ENCODE measurements at places on chromosomes 16 and 17.

DNA sequence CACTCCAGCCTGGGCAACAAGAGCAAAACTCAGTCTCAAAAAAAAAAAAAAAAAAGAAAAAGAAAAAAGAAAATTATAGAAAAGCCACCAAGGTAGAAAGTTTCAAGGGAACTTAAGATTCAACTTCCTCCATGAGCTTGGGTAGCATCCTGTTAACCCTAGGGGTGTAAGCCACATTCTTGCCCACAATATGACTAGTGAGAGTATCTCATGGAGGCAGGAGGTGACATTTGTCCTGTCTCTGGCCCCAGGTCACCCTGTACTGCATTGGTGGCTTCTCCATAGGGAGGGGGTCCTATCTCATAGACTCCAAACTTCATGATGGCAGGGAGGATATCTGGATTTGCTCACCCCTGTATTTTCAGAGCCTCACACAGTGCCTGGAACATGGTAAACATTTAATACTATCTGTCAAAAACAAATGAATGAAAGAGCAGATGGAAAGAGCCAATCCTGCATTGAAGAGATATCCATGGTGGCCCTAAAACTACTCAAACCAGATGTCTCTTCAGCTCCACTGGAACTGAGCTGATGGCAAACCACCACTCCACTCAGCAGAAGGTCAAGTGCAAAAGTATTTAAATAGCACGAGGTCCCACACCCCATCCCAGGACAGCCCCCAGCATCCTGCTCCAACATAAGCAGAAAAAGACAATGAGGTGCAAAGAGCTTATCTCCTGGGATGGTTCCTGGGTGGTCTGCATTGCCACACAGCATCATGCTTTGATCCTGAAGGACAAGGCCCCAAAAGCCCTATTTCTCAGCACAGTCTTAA is 50.3 kb downstream of the EMP2 start:
- DNase-seq: no peak

DNA sequence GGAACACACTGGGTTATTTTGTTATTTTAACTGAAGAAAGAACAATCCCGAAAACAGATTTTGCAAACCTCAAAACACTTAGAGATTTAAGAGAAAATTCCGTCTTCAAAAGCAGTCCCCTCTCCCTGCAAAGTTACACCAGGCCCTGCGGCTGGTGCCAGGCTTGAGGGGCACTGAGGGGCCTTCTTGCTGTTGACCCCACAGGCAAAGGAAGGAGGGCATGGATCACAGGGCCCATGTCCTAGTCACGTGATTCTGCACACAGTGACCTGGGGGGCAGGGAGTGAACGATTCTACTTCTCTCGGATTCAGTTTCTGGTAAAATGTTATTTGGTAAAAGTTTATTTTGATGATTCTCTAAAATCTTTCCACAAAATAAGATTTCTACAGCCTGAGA is 55.3 kb upstream of the FASN start:
- no peak for DNase-seq

DNA sequence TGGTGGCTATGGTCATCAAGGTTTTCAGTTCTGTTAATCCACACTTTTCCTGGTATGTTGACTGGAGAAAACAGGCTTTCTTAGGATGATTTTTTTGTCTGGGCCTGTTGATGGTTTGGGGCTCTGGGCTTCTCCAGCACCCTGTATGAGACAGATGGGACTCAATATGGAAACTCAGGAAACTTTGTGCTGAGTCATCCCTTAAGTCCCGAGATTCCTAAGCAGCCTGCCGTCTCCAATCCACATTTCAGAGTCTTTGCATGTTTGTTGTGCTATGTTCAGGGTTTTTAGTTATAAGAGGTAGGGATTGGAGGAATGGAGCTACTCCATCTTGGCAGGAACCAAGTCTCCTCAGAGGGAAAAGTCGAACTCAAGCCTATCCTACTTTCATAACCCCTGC is 253.3 kb upstream of the FOXF1 start:
- no peak for DNase-seq

DNA sequence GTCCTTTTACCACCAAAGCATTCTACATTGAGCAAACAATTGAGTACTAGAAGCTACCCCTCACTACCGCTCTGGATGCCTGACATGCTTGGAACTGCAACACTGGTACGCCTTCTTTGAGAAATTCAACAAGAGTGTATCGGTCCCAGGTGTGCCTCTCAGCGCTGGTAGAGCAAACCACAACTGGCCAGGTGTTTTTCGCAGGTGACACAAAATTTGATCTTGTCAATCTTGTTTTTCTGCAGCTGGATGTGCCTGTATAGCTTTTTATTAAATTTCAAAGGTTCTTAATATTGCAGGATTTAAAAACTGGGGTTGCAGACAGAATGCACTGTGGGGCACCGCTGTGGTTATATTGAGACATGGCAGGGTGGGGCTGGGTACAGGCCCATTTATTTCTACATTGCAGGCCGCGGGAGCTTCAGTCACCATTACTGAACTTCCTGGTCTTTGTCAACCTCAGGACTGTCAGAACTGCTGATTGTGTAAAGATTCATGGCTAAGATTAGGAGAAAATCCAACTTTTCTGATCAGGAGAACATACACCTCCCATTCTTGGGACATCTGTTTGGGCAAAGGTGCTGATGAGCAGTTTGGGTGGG is 4.5 kb upstream of the SNX20 start:
- no peak for DNase-seq

GRCh38 chr17:57875290-57876022 is 25.6 kb upstream of the MRPS23 start:
- peak; percentile 99 for DNase-seq

- peak; percentile 26 for DNase-seq
Measured at GRCh38 chr17:19313746-19314651, 48.5 kb downstream of the B9D1 start.

GRCh38 chr17:9976283-9977179 is 71.5 kb upstream of the RCVRN start:
- no peak for DNase-seq

GRCh38 chr17:74430706-74431567 is 951 bp upstream of the GPRC5C start:
- DNase-seq: peak; percentile 92

DNA sequence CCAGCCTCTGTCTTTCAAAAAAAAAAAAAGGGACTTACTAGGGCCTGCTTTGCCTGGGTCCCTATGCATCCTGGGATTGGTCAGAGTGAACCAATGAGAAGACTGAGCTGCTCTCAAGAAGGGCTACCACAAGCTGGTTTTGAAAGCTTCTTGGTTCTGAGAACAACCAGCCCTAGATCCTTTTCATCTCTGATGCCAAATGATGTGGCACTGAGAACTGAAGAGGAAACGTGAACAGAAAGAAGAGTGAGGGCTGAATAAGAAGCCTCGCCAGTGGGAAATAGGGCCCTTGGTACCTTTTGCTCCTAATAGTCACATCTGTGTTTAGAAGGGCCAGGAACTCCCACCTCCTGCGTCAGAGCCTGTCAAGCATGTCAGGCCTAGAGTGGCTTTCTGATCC is 10.7 kb downstream of the TACO1 start:
- DNase-seq: no peak

- no peak for DNase-seq
Measured at GRCh38 chr16:35182043-35182677, 1722.7 kb downstream of the TP53TG3F start.
